ENCODE measurements at places on chromosomes 4 and X.
A peak's percentile ranks its signal among the peaks of the same experiment; 100 is the strongest.

DNA sequence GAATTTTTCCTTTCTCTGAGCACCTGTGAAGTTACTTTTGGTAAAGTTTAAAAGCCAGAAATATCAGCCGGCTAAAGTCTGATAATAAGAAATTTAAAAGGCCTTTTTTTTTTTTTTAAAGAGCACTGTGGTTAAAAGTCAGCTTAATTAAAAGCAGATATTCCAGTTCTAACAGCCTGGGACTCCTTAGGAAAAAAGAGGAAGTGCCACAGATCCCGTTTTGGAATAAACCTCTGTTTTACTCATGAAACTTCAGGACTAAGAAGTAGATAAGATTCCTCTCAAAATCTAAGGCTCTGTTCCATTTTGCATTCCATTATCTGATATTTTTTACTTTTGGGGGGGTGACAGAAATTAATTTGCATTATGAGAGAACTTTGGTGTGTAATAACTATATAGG lies 37.8 kb downstream of the ABCB7 start:
- DNase-seq = no peak

GRCh38 chr4:55364691-55365344 lies 18.8 kb downstream of the SRD5A3 start:
- no peak for DNase-seq

DNA sequence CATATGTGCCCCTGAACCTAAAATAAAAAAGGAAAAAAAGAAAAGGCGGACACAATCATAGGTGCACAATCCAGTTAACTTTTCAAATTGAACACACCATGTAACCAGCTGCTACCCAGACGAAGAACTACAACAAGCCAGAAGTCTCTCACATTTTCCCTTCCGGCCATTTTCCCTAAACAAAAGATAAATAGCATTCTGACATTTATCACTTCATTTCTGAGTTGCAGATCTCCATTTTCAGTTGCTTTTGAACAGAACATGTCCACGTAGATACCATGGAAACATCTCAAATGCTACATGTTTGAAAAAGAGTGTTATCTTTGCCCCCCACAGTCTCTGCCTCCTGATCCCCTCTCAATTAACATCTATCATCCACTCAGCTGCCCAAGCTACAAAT lies 29.2 kb upstream of the CABS1 start:
- no peak for DNase-seq

- DNase-seq = no peak
Observed at GRCh38 chrX:43627147-43627546, 29.0 kb upstream of the MAOA start.

- DNase-seq = no peak
Observed at GRCh38 chr4:98516042-98516440, 142.4 kb downstream of the TSPAN5 start.

DNA sequence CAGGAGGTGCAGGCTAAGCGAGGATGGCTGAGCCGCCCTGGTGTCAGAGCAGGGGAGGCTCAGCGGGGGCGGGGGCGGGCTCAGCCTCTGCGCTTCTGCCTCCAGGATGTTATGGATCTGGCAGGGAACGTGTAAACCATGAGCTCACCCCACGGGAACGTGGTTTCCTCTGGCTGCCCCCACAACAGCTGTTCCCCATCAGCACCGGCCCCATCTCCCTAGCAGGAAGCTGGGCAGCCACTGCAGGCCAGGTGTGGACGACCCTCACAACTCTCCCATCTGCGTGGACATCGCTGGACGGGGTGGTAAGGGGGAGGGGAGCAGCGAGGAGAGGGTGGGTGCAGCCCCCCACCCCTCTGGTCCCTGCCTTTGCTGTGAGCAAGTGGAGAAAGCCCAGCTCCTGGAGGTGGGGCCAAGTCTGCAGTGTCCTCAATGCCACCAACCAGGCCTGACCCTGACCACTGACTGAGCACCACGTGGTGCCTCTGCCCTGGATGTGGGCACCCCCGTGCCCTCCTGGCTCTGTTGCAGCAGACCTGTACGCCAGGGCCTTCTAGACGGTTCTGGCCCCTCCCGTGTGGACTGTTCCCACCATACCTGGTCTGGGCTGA lies 28.1 kb upstream of the SPON2 start:
- peak; percentile 73 for DNase-seq

Data from fibroblast of skin of left quadriceps (primary cell).